Epithelial cell of alveolus of lung (primary cell): ENCODE measurements at places on chromosomes 3 and 15. TPM values are rescaled to one million over a fixed set of nuclear protein-coding genes. Genes with fewer than 3 reads are reported as not detected.

Gene GP5
- total RNA-seq, result 0.24 TPM in 1 of 2 replicates, not detected in the other

Gene SACM1L
- 13.6 and 18.5 TPM in 2 replicates for total RNA-seq

Gene GHSR
- not detected in 2 replicates for total RNA-seq

Gene LRRC49
- total RNA-seq, result 8.7 and 23.9 TPM in 2 replicates

Gene LMAN1L
- total RNA-seq, result not detected in 2 replicates

Gene RGMA
- 1.0 and 5.3 TPM in 2 replicates for total RNA-seq

Gene SPATA12
- total RNA-seq, result not detected in 2 replicates
